Left kidney (tissue), 8 donors: ENCODE measurements at places on chromosomes 1 and 21. TPM values are rescaled to one million over a fixed set of nuclear protein-coding genes. Genes with fewer than 3 reads are reported as not detected.

The PRUNE1 gene
- 47.6 TPM for polyA plus RNA-seq

The C1QA gene
- polyA plus RNA-seq, result 10.1 TPM

The CCDC17 gene
- polyA plus RNA-seq, result 1.3 TPM

The TRPM2 gene
- polyA plus RNA-seq, result 0.57 TPM

The HES5 gene
- not detected for polyA plus RNA-seq

The CLDN14 gene
- 1.6 TPM for polyA plus RNA-seq

The SV2A gene
- 8.4 TPM for polyA plus RNA-seq

The SPATA45 gene
- 0.75 TPM for polyA plus RNA-seq

DNA sequence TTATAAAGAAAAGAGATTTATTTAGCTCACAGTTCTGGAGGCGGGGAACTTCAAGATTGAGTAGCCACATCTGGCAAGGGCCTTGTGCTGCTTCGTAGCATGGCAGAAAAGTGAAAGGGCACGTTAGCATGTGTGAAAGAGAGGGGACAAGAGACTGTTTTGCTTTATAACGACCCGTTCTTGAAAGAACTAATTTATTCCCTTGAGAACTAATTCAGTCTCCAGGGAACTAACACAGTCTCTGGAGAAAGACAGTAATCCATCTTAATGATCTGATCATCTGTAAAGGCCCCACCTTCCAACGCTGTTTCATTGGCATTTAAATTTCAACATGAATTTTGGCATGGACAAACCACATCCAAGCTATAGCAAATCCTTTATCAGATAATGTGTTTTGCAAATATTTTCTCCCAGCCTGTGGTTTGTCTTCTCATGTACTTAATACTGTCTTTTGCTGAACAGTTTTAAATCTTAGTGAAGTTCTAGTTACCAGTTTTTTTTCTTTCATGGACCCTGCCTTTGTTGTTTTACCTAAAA, 26.1 kb downstream of the MTR start:
- no peak for DNase-seq

DNA sequence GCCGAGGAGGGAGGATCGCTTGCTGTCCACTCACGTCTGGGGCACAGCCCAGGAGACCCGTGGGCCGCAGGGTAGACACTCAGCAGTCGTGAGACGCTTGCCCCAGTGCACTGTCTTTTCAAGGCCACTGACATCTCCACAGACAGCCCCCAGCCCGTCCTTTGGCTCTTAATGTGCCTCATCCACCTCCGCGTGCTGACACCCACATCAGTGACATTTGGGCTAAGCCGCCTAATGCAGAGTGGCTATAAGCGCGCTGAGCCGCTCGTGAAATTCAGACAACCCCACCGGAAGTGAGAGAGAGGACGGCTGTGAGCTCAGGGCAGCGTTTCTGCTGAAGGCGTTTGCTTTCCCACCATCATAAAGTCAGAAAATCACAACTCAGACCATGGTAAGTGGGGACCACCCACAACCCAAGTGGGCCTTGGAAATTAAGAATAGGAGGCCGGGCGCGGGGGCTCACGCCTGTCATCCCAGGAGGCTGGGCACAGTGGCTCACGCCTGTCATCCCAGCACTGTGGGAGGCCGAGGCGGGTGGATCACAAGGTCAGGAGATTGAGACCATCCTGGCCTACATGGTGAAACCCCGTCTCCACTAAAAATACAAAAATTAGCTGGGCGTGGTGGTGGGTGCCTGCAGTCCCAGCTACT, 8.4 kb downstream of the SLC35E2B start:
- no peak for DNase-seq

- no peak for DNase-seq
Observed at GRCh38 chr1:154186852-154187501, 4.9 kb downstream of the TPM3 start.

- DNase-seq, result no peak
Observed at GRCh38 chr1:38746402-38746935, 113.1 kb downstream of the RRAGC start.

DNA sequence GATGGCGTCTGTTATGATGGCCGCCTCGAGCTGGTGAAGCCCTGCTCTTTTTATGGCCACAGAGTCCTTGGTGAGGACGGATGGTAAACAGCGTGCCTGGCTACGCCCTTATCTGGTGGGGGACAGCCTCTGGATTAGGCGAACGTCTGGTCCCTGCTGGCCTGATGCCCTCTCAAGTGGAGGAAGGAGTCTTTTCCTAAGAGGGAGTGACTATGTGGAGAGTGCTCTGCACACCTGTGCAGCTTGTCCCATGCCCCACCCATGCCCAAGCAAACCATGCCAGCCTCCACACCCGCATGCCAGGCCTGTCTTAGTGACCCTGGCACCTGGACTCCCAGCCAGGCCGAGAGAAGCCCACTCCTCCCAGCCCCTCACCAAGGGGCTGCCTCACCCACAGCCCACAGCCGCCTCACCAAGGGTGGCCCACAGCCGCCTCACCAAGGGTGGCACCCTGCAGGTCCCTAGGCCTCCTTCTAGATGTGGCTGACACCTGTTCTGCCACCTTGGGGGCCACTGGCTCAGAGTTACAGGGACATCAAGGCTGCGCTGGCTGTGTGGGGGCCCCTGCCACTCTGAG, 40.2 kb downstream of the WNT9A start:
- no peak for DNase-seq

DNA sequence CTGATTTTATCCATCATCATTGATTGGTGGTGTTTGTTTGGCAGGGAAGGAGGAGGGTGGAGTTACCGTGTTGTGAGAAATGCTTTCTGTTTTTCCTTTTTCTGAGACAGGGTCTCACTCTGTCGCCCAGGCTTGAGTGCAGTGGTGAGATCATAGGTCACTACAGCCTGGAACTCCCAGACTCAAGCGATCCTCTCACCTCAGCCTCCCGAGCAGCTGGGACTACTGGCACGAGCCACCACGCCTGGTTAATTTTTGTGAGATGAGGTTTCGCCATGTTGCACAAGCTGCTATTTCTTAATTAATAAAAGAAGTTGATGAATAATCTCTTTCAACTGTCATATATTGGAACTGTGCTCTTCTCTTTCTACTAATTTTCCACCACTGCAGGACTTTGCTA, 44.3 kb downstream of the HUNK start:
- no peak for DNase-seq

GRCh38 chr1:208807446-208808127, 563.4 kb upstream of the PLXNA2 start:
- no peak for DNase-seq

DNA sequence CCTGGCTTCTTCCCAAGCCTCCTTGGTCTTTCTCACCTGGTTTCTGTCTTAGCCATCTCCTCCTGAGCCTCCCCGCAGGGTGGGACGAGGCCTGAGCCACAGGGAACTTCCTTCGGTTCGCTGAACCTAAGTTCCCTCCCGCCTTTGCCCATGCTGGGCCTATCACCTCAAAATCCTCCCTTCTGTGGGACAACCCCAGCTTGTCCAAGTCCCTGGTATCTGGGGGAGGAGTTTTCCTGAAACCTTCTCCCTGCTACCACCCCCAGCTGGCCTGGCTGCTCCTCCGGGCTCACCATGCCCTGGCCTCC, 27.7 kb upstream of the VPS13D start:
- DNase-seq, result no peak

GRCh38 chr1:177384461-177384860, 213.7 kb downstream of the BRINP2 start:
- DNase-seq, result no peak

DNA sequence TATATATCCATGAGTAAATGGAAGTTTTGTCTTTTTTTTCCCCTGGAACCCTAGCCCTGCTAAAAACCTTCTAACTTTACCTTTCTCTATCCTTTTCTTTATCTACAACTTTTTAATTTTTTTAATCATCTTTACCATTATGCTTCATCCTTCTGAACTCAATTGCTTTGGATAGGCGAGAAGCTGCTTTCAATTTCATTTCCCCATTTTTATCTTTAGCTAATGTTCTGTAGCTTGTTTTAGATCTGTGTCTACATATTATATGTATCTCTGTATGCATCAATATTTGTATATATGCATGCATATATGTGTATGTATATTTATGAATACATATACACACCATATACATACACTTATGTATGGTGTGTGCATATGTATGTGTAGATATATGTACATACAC, 57.4 kb downstream of the PTPRC start:
- no peak for DNase-seq

DNA sequence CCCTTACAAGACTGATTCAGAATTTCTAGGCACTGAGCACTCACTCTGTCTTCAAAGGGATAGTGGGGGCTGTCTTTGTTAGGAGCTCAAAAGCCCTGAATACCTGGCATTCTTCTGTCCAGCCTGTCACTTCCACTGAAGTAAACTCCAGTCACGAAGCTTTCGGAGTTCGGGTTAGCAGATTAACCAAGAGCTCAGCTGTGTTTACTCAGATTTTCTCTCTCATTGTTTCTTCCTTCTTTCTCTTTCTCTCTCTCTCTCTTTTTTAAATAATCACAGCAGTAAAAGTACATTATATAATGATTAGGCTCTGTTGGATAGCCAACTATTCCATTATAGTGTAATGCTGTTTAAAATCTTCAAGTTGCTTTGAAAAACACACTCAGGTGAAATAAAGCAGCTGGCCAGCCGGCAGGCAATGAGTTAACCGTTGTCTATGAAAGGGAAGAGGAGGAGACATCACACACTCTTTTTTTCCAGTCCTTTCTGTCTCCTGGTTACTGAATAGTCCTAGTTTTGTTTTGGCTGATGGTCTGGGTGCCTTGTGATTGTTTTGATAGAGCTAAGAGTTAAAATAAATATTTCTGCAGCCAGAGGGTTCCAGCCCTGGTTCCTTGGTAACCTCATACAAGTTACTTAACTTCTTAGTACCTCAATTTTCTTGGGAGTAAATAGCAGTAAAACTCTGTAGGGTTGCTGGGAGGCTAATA, 89.8 kb downstream of the ADSS2 start:
- DNase-seq, result no peak

GRCh38 chr1:241990040-241990439, 8.9 kb downstream of the MAP1LC3C start:
- no peak for DNase-seq

GRCh38 chr1:12774801-12775345, 1.3 kb downstream of the PRAMEF12 start:
- DNase-seq, result no peak

GRCh38 chr1:236137285-236137852, 5.0 kb upstream of the GPR137B start:
- no peak for DNase-seq

GRCh38 chr21:42056468-42056867, 14.6 kb upstream of the UMODL1 start:
- DNase-seq, result no peak

DNA sequence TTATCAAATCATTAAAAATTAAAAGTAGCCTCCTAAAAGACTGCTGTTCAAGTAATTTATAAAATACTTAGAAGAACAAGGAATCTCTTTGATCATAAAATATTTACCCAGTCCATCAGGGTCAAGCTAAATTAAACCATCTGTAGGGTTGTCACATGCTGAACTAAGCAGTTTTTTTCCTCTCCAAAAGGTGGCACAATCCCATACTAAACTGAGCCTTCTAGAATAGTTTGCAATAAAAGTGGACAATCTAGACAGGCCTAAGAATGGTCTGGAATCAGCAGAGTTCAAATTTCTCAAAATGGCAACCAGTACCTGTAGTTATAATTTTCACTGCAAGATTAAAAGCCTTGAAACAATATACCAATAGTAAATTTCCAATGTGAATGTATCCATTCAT, 194.8 kb downstream of the EIF4G3 start:
- DNase-seq, result peak; percentile 20

DNA sequence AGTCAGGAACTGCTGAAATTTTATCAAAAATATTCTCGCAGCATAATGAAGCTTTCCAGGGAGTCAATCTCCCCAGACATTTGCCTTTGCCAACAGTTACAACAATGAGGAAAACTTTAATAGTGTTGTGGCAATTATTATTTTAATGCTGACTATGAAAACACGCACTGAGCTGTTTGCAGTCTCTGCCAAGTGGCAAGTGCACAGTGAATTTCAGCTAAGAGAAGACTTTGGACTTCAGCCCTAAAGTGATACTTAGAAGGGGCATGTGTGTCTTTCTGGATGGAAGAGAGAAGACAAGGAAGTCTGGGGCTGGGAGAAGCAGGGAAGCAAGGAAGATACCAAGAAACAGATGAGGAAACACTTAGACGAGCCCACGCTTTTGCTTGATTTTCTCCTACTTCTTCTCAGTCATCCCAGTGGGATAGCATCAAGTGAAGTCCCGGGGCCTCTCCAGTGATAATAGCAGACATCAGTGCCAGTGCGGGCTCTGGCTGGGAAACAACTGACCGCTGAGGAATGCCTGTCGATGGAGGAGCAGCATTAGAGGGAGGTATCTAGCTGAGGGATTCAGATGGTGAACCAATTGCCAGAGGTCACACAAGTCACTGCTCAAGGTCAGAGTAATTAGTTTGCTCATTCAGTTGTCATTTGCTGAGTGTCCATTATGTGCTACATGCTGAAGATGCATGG, 196.3 kb downstream of the TTLL7 start:
- DNase-seq, result no peak

- no peak for DNase-seq
Observed at GRCh38 chr1:225670356-225670755, 17.4 kb upstream of the ENAH start.

DNA sequence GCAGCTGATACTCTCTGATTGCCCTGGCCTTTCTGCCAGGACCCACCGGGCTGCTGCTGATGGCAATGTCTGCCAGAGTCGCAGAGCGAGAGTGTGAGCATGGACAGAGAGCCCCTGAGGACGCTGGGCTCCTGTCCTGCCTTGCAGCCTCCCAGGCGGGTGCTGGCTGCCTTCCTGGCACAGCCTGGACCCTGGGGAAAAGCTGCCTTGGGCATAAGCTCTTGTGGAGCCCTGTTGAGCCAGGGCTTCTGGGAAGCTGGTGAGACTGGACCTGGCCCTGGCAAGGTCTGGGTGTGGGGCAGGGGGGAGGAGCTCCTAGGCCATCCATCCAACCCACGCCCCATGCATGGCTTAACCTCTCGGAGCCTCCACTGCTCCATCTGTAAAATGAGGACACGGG, 105.8 kb upstream of the WNT4 start:
- no peak for DNase-seq

DNA sequence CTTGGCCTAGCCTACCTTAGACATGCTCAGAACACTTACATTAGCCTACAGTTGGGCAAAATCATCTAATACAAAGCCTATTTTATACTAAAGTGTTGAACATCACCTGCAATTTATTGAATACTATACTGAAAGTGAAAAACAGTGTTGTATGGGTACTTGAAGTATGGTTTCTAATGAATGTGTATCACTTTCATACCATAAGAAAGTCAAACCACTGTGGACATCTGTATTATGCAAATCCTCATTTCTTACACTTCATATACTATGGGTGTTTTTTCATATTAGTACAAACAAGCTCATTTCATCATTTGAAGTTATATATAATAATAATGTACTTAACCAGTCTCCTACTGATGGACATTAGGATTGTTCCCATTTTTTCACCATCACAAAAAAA, 41.2 kb downstream of the TDRD5 start:
- DNase-seq, result no peak
